ENCODE measurements at places on chromosomes 7 and 10. TPM values are rescaled to one million over a fixed set of nuclear protein-coding genes. Genes with fewer than 3 reads are reported as not detected.

GRCh38 chr10:128579901-128580300, 453.7 kb upstream of the MKI67 start:
- no peak for DNase-seq

GRCh38 chr10:22849077-22849805, 78.6 kb upstream of the ARMC3 start:
- DNase-seq = no peak

The ADIRF gene
- total RNA-seq = 374 TPM

GRCh38 chr7:5635006-5635405, 146.5 kb downstream of the RNF216 start:
- no peak for DNase-seq

The COL26A1 gene
- not detected for total RNA-seq

DNA sequence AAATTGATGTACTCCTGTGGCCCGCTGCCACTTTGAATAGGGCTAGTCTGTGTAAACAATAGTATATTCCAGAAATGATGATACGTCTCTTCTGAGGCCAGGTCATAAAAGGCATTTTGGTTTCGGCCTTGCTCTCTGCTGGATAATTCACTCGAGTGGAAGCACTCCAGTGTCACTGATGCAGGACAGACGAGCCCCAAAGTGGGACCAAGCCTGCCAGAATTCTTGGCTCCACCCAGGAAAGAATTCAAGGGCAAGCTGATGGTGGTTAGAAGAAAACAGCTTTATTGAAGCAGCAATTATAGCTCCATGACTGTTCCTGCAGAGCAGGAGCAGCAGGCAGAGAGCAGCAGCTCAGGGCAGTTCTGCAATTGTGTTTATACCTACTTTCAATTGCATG, 717.6 kb downstream of the GRM8 start:
- no peak for DNase-seq

The OR6V1 gene
- total RNA-seq = not detected

DNA sequence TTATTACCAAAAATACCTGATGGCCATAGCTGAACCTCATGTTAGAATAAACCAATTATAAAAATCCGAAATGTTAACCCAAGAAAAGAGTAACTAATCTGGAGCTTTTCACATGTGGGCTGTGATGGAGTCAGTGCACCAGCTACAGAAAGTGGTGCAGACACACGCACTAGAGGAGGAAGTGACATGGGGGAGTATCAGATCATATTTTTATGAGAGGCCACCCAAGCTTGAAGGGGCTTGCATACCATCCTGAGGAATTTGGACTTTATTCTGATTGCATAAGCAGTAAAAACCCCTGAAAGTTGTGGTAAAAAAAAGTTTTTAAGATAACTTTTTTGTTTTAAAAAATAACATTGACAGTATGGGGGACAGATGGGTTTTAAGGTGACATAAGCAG, 1148.5 kb upstream of the CELF2 start:
- DNase-seq = no peak

- no peak for DNase-seq
Measured at GRCh38 chr10:73810735-73811465, 498 bp downstream of the NDST2 start.

GRCh38 chr10:33886299-33886698, 551.8 kb upstream of the NRP1 start:
- DNase-seq = no peak

DNA sequence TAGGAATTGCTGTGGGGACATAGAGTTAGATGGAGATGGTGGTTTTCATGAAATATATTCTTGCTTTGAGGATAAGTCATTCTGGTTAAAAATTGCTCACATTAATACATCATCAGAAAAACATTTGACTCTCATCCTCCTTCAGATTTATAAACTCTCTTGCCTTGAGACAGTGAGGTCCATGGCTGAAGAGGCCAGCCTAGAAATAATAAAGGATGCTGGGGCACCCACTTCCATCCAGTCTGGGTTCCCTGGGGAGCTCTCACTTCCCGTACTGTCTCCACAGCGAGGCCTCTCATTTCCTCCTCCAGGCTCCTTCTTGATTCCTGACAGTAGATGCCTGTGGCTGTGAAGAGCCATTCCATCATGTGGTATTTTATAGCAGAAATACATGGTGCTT, 73.3 kb upstream of the PRKG1 start:
- DNase-seq = no peak

DNA sequence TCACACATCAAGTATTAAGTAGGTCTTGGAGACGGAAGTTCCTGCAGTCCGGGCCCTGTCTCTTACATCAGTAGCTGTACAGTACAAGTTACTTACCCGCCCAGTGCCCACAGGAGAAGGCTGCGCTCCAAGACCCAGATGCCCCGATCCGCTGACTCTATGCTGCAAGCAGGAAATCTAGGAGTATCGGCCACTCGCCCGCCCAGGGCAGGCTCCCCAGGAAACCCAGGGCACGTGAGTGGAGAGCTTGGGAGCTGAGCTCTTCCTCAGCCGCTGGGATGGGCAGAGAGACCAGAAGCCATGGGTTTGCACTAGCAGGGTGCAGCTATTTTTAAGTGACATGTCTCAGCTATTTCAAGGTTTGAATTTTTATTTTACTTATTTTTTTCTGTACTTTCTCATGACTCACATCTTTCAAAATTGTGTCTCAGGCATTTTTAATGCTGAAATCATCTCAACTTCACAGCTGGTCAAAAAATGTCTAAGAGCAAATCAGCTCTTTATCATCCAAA, 1.9 kb upstream of the GPER1 start:
- DNase-seq = no peak

- peak; percentile 84 for DNase-seq
Measured at GRCh38 chr10:44993226-44993921, 7.3 kb upstream of the ZNF22 start.

The RADIL gene
- 16.5 TPM for total RNA-seq

DNA sequence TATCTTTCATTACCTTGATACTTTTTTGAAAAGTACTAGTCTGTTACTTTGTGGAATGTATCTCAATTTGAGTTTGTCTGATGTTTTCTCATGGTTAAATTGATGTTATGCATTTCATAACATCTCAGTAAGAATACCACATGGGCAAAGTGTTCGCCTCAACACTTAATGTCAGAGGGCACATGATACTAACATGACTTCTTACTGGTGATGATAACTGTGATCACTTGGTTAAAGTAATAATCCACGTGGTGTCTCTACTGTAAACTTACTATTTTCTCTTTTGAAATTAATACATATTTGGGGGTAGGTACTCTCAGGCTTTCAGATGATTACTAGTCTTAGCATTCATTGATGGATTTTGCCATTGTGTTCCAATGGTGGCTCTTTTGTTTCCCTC, 2.2 kb downstream of the SDHAF3 start:
- no peak for DNase-seq

The JCAD gene
- total RNA-seq = 40.3 TPM

DNA sequence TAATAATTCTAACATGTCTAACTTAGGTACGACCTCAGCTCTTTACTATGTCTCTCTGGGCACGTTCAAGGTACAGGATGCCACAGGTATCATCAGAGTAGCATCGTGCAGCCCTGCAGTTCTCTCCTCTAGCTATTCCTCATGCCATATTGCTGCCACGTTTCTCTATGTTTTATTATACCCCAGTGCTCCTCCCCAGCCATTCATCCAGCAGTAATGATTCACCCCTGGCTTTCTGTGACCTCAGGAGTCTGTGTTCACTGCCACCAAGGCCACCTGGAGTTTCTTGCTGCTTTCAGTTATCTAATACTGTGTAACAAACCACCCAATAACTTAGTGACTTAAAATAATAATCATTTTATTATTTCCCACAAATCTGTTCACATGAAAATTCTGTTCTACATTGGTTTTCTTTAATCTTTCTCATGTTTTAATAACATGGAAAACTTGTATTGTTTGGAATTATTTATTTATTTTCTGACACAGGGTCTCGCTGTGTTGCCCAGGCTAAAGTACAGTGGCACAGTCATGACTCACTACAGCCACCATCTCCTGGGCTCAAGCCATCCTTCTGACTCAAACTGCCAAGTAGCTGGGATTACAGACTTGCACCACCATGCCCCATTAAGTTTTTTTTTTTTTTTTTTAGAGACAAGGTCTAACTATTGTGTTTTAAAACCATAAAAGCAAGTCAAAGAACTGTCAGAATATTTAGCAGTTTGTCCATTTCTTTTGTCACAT, 21.8 kb downstream of the REEP3 start:
- no peak for DNase-seq

The POLR1F gene
- total RNA-seq = 9.1 TPM

GRCh38 chr10:97747573-97747972, 10.6 kb downstream of the ZFYVE27 start:
- no peak for DNase-seq
